ENCODE measurements at places on chromosomes 3 and 15.

- DNase-seq, result peak; percentile 60
These were observed at the start of gene WWTR1 for GRCh38 chr3:149657926-149658743. Gene WWTR1, minus strand, starts transcription at chr3:149658025. Its CDS starts 719 bp downstream, at chr3:149657306.

DNA sequence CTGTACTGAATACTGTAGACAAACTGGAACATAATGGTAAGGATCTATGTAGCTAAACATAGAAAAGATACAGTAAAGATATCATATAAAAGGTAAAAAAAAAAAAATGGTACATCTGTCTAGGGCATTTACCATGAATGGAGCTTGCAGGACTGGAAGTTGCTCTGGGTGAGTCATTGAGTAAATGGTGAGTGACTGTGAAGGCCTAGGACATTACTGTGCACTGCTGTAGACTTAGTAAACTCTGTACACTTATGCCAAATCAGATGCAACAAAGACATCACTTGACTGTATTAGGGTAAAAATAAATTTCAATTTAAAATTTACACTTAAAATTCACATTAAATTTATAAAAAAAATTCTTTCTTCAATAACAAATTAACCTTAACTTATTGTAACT is 281.3 kb upstream of the LMCD1 start:
- no peak for DNase-seq

DNA sequence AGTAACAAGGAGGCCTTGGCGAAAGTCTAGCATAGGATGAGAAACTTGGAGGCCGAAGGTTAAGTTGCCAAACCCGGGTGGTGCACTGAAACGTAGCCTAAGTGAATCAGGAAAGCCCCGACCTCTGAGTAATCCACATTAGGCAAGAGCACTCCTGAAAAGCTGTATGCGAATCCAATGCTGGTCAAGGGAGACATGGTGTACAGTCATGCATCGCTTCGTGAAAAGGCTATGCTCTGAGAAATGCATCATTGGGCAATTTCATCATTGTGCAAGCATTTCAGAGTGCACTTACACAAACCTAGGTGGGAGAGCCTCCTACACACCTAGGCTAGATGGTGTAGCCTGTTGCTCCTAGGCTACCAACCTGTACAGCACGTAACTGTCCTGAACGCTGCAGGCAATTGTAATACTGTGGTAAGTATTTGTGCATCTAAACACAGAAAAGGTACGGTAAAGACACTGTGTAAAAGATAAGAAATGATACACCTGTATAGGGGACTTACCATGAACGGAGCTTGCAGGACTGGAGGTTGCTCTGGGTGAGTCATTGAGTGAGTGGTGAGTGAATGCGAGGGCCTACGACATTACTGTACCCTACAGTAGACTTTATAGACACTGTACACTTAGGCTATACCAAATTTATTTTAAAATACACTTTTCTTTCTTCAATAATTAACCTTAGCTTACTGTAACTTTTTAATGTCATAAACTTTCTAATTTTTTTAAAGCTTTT is 222.5 kb downstream of the SHQ1 start:
- DNase-seq, result peak; percentile 30

- DNase-seq, result no peak
These were observed 204.7 kb downstream of the TBL1XR1 start for GRCh38 chr3:176992565-176992964.

Data from activated T-cell treated with anti-CD3 and anti-CD28 coated beads, Interleukin-2, amount 50 U/mL, for 48 hours (primary cell).